Activated CD4-positive, alpha-beta T cell treated with anti-CD3 and anti-CD28 coated beads for 4 hours (primary cell): ENCODE measurements at places on chromosomes 1 and 21.

DNA sequence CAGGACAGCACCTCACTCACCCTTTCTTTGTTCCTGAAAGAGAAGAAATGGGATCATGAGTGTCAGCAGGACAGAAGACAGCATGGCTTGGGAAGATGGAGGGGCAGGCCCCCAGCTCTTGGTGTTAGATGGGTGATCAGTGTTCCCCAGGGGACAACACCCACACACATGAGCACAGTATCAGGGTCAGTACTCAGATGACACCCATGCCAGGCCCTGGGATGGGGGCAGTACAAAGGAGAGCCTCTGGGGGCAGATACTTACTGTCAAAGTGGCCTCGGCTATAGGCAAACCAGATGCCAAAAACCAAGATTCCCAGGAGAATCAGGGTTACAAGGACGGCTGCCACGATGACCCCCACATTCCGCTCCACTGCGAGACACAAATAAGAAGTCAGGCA, 21.6 kb downstream of the F11R start:
- no peak for DNase-seq

DNA sequence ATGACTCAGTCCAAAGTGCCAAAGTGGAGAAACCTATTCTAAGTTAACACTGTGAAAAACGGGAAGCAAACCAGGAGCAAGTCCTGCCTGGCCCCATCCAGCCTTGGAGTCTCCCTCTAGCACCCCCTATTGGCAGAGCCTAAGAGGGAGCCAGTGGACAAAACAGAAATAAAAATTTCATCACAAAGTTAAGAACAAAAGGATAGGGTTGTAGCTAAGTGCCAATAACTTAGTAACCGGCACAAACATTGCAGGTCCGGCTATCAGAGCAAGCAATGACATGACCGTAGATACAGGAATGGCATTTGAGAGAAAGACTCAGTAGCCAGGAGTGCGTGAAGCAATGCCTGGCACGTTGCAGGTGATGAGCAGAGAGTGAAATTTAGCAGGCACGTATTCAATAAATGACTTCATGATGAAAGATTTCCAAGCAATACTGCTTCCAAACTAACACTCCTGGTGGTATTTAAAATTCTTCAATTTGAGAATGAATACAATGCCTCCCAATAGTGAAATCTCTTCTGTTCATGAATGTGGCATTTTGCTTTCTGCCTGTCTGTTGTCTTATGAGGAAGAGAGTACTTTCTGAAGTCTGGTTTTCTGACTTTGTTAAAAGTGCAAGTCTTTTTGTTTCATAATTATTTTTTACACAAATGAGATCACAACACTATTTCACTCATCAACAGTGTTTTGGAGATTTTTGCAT, 391.0 kb downstream of the OMA1 start:
- no peak for DNase-seq

GRCh38 chr1:119647734-119648619, at the start of gene ZNF697:
Gene ZNF697 (minus strand): TSS chr1:119648266. CDS start chr1:119626100, 22,166 bp downstream.
- DNase-seq = no peak

DNA sequence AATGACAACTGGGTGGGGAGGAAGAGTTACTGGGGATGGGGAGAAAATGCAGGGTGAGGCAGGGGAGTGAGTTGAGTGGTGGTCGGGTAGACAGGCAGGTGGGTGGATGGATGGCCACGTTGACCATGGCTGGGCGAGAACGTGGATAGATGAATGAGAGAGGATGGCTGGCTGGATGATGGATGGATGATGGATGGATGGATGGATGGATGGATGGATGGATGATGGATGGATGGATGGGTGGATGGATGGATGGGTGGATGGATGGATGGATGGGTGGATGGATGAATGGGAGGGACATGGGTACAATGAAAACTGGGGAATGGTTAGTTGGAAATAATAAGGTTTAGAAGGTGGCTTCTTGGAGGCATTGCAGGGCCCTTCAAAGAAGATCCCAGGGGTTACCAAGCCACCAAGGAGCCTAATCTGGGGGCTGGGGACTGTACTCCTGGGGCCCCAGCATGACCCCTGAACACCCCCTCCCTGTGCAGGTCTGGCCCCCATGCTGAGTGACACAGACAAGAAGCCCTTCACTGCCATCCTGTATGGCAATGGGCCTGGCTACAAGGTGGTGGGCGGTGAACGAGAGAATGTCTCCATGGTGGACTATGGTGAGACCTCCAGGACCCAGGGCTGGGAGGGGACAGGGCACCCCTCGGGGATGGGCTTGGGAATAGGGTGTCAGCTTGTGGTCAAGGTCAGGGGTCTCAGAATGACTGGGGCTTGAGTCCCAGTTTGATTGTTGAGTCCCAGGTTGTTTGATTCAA, 67.0 kb downstream of the ALPL start:
- no peak for DNase-seq

DNA sequence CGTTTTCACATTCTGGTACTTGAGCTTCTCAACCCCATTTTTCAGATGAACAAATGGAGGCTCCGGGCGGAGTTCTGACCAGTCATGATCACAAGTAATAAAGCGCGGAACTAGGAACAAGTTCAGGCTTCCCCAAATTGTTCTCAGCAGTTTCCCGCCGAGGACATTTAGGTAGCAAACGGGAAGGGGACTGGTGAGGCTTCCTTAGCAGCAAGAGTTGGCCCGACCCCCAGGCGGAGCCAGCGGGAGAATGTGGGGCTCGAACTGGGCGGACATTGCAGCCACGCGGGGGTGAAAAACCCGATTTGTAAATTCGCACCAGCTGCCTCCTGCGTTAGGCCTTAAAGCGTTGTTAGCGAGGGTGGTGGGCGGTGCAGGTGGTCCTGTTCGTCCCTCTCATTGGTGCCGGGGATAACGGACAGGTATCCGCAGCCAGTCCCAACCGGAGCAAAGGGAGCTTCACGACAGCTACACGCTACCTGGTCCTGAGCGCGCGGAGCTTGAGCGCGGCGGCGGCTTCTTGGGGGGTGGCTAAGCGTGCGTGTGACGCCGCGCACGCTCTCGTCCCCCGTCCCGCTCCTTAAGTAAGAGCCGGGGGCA, 15.3 kb downstream of the SEMA6C start:
- peak; percentile 83 for DNase-seq
